ENCODE measurements at places on chromosomes 2 and 18.

- no peak for DNase-seq
Measured at GRCh38 chr2:109422071-109422757, 191.6 kb downstream of the SEPTIN10 start.

DNA sequence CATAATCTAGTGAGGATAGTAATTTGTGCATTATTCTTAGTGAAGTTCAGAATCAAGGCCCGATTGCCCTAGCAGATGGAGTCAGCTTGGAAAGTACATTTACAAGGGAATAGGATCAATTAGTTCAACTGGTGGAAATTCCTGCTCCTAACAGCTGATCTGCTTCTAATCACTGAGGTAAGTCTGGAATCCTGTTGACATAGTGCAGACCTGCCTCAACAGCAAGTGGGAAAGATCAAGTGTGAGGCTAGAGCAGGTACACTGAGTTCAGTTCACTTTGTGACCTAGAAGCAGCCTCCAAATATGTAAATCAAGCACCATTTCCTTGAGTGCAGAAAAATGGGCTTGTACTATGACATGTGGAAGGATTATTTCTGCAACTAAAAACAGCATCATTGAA lies 111.2 kb upstream of the NOSTRIN start:
- no peak for DNase-seq

- no peak for DNase-seq
Measured at GRCh38 chr2:54088719-54089118, 26.7 kb upstream of the ACYP2 start.

DNA sequence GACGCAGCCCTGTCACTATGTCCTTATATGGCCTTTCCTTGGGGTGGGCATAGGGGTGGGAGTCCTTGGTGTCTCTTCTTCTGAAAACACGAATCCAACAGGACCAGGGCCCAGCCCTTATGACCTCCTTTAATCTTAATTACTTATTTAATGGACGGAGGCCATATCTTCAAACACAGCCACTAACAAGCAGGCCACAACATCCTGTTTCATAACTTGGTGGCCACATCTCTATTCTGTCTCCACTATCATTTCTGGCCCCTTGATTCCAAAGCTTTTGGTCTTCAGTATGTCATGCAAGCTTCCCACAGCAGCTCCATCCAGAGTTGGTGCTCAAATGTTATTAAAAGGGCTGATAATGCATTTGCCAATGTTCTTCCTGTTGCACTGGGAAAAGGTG lies 287.3 kb upstream of the SMIM21 start:
- no peak for DNase-seq

DNA sequence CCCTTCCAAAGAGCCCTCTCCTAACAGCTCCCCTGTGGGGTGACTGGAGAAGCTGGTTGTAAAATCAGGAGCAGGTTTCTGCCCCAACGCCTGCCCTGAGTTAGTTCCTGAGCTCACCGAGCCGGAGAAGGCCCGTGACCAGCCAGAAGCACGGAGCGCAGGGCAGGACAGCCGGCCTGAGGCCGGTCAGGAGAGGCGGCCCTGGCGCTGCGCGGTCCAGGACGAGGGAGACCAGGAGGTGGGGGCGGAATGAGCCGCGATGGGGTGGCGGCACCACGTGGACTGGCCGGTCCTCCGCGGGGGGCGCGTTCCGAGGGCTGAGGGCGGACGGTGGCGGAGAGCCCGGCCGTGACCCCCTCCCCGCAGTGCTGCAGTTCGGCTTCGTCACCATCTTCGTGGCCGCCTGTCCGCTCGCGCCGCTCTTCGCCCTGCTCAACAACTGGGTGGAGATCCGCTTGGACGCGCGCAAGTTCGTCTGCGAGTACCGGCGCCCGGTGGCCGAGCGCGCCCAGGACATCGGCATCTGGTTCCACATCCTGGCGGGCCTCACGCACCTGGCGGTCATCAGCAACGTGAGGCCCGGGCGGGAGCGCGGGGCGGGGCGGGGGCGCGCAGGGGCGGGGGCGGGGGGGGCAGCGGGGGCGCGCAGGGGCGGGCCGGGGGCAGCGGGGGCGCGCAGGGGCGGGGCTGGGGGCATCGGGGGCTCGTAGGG lies 29.0 kb downstream of the ANO7 start:
- peak; percentile 64 for DNase-seq

DNA sequence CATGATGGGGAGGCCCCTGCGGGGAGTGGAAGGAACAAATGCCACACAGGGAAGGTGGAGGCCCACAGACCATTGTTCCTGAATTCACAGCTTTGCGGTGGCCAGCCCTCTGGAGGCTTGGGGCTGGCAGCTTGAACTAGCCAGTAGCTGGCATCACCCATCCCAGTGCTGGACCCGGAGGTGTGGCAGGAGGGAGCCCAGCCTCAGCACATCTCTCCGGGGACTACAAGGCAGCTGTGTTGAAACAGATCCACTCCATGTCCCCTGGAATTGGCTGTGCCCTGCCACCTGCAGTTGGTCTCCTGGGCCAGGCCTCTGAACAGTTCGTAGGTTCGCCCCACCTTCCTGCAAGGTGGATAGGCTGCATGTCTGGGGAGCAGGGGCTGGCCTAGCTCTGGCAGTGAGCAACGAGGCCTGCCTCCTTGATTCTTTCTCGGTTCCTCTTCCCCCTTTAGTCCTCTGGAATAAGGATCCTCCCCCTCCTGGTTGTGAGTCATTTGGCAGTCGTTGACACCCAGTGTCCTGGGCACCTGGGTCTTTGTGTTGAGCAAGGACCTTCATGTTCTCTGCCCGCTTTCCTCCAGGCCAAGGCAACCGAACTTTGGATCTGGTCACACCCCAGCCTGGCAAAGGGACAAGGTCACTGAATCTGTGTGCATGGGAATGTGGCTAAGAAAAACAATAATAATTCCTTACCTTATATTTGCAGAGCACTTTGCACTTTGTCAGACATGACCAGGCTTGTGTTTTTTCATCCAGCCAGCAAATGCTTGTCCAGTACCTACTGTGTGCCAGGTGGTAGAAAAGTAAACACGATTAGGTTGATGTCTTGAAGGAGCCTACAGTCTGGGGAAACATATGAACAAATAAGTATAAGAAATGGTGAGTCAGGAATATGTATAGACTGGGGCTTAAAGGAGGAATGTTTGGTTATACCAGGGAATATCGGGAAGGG lies 55.0 kb upstream of the MCFD2 start:
- no peak for DNase-seq

DNA sequence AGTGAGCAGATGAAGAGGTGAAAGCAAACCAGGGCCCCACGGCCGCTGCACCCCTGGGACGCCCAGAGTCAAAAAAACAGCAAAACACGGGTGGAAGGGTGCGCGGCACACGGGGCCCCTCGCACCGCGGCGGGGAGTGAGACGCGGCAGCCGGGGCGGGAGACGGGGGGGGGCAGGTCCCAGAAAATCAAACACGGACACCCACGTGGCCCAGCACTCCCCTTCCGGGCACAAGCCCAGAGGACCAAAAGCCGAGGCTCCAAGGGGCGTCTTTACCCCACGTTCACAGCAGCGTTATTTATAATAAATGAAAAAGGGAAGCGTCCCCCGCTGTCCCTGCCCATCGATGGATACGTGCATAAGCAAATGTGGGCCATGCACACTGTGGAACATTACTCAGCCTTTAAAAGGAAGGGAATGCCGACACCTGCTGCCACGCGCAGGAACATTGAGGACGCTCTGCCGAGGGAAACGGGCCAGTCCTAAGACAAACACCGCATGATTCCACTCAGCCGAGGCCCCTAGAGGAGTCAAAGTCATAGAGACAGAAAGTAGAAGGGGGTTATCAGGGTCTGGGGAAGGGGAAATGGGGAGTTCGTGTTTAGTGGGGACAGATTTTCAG lies 677 bp upstream of the COPS9 start:
- no peak for DNase-seq

DNA sequence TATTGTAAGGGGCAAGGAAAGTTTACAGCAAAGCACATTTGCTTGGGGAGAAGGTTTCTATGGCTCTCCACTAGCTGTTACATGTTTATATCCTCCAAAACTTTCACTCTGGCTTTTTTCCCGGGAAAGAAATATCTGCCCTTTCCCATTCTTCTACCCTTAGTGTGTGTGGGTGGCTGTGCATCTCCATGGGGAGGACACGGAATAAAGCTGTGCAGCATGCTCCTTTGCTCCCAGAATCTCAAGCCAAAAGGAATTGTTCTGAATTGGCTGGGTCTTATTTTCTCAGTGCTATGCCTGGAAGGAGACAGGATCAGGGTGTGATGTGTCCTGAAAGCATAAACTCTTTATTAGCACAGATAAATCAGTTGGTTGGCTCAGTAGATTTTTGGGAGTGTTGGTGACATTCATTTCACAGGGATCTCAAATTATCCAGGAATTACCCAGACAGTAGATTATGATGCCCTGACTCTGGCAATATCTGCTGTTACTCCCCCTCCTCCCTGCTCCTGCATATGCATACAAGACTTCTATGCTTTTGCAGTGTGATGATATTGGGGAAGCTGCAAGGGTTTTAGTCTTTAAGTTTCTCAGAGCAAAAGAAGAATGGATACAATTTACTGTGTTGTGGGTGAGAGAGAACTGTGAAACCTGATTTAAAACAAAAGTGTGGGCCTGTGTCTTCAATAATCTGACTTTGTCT lies 63.1 kb downstream of the PARD3B start:
- peak; percentile 32 for DNase-seq

- peak; percentile 11 for DNase-seq
Measured at GRCh38 chr2:197673606-197674005, 1.8 kb downstream of the RFTN2 start.

GRCh38 chr2:48247206-48247605 lies 282.7 kb upstream of the STON1 start:
- no peak for DNase-seq

DNA sequence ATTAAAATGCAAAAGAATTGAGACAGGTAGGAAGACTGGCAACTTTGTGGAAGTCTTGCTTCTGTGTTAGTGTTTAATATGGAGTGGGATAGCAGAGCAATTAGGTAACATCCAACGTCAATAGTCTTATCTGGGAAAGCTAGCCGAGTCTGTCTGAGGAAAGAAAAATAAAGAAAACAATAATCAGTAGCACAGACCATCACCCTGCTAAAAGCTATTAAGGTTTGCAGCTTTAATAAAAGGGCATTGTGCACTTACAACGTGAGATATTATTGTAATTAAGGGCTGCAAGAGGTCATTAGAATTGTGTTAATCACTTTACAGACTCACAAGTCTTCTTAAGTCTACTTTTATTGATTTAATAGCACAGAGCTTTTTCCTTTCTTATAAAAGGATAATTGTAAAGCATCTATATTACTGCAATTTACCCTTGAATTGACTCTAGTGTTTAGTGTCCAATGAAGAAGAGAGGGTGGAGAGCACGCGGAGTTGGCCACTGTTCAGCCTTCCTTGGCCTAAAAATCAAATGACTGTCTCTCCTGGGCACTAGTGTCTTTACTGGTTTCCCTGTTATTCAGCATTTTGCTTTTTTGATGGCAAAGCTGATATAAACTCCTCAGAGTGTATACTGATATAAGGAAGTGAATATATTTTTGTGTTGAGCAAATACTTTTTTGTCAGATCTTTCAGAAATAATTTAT lies 2.0 kb downstream of the CDH7 start:
- no peak for DNase-seq

All from putamen (tissue), 1 donor.